ENCODE measurements at places on chromosomes 7 and 10. TPM values are rescaled to one million over a fixed set of nuclear protein-coding genes. Genes with fewer than 3 reads are reported as not detected.

DNA sequence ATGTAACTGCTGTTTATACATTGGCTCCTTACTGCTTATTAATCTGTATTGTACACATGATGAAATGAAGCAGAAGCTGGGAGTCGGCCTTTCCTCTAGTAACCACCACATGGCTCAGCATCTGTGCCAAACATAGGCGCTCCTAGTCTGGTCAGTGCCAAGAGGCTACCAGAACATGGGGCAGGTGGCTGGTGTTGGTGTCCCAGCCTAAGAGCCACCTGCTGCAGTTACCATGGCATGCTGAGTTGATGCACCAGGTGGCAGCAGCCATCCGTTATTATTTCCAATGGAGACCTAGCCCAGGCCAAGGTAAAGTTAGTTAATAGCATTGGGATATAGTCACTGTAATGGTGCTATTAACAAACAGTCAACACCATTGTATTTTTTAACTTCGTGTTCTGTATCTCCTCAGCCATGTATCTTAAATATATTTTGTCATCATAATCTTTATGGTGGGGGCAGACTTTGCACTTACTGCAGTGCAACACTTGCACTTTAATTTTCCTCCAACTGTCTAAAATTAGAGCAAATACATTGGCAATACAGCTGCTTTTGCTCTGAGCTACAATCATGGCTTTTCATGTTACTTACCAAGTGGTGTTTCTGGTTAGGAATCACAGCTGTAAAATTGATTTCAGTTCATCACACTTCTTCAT, 33.1 kb downstream of the HBP1 start:
- DNase-seq = no peak

GRCh38 chr10:9796564-9796963, 1221.1 kb upstream of the CELF2 start:
- DNase-seq = no peak

- peak; percentile 38 for DNase-seq
These were observed 13.2 kb downstream of the NUDCD3 start for GRCh38 chr7:44477063-44477830.

DNA sequence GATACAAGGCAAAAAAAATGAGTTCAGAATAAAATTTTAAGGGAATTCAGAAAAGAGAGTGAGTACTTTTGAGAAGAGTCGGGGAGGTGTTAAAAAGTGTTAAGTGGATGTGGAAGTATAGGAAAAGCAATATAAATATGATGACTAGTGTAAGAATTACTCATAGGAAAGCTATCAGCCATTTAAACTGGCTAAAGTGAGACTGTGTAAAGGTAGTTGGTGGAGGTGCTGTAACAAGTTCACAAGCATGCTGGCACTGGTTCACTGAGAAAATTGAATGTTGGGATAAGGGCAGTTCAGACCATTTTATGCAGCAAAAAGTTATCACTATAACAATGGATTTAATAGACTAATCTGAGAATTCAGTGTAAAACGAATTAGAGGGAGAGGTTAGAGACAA, 179.0 kb upstream of the DKK1 start:
- DNase-seq = no peak

DNA sequence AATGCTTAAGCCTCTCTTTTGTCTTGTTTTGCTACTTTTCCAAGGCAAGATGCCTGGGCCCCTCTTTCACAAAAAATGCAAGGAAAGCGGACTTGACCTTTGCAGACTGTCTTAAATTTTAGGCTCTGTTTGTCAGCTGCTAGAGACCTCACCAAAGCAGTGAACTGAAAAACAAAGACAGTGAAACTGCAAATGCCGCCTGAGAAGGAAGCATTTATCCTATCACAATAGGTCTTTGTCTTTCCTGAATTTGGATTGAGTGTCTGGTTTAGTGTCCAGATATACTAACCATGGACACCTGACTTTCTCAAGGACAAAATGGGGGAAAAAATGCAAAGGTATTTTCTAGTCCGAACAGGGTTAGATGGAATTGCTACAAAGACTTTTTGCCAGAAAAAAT, 256.9 kb downstream of the INHBA start:
- no peak for DNase-seq

DNA sequence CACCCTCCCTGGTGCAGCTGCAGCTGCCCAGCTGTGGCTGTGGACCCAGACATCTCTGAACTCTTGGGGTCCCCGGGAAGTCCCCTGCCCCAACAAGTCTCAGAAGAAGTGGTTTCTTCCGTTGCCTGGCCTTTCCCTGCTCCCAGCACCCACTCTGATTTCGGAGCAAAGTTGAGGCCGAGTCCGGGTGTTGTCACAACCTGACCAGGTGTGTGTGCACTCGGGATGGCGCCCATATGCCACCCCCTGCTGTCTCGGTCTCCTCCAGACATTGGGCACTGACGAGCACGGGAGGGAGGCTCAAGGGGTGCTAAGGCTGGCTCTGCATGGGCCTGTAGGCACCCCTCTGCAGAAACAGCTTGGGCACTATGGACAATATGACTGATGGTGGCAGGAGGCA, 1055.3 kb downstream of the REEP3 start:
- DNase-seq = no peak

- DNase-seq = no peak
These were observed 62.0 kb upstream of the NRBF2 start for GRCh38 chr10:63071145-63071544.

DNA sequence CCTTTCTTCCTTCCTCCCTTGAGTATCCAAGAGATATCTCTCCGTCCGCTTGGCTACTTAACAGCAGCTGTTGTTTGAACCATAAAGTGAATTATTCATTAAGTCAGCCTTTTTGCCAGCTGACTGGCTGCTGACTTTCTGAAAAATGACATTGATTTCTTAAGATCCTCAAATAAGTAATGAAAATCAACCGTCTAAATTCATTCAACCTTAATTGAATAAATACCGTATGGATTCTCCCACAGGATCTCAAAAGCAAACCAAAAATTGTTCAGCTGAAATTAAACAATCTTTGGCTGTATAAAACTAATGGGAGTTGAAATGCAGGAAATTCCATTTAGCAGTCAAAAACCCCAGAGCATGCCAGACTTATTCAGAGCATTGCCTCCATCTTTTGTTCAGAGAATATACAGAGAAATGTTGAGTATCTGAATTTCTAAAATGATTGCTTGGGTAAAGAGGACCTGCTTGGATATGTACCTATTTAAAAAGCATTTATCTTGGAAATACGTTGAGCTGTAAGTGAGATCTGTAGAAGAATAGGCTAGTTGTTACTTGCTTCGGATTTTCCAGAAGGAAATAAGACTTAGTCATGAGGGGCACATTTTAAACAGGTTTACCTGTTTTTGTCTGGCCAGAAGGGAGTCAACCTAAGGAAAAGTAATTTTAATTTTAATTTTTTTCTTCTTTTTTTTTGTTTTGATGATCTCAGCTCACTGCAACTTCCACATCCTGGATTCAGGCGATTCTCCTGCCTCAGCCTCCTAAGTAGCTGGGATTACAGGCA, 136.2 kb downstream of the PLXDC2 start:
- DNase-seq = no peak

- DNase-seq = no peak
These were observed 38.3 kb downstream of the LYZL2 start for GRCh38 chr10:30591249-30591670.

DNA sequence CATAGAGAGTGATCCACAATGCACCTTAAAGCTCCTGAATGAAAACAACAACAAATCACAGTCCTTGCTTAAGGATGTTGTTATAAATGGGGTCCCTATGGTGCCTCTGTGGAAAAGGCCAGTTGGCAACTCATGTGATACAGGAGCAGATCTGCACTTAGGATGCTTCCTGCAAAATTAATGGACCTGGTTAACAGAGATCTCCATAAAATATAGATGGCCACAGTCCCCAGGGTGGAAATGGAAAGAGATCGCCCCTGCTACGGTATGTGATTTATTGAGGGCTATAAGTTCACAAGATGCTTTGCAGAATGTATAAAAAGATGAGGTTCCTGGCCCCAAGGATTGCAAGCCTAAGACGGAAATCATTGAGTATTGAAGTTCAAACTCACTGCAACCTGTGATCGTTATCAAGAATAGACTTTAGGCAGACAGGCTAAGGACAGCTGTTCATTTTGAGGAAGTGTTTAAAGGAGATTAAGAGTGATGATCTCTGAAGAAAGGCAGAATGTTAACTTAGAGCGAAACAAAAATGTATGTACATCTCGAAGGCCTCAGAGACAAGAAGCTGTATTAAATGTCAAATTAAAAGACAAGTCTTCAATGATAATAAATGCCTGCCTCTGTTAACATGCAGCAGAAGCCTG, 174.1 kb upstream of the PLPP4 start:
- DNase-seq = no peak

- DNase-seq = no peak
These were observed 4.1 kb upstream of the CTBP2 start for GRCh38 chr10:125164421-125164820.

Gene LRRN3
- total RNA-seq = 1.8 TPM

Gene NUDT1
- 37.6 TPM for total RNA-seq

Gene PLPP4
- not detected for total RNA-seq

Gene EBF3
- 33.9 TPM for total RNA-seq

Gene POM121L12
- total RNA-seq = not detected

Gene SEC31B
- total RNA-seq = 16.5 TPM

Measured in tibial nerve (tissue), 4 donors.